ENCODE measurements at places on chromosomes 11 and 22.

DNA sequence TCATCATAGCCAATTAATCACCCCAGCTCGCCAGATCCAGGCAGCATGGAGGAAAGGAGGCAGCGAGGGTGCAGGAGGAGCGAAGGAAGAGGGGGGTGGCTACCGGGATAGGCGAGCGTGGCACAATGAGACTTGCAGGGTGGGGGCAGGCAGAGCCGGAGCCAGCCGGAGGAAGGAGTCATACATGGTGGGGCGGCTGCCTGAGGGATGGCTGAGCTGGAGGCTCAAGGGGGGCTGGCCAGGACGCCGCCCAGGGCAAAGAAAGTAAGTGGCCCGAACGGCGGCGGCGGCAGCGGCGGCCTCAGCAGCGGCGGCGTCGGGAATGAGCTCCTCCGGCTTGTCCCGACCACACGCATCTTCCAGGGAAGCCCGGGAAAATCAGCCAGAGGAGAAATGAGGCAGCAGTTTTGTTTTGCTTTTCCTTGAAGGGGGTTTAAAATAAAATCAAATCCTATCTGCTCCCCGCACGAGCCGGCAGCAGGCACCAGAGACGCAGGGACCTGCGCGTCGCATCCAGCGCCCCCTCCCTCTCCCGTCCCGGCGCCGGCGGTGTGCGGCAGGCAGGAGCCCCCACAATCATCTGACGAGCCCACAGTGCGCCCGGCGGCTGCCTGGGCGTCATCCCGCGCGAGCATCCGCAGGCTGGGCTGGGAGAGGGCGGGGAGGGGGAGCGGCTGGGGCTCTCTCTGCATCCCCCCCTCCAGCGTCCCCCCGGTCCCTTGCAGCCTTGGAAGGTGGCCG is 263.6 kb downstream of the CTTN start:
- H3K27ac ChIP-seq = no peak overlapping the region
- DNase-seq = no peak
- no peaks in the 10 kb centered on the region for H3K36me3 ChIP-seq
- H3K4me1 ChIP-seq = no peaks in the 10 kb centered on the region

GRCh38 chr11:117222991-117223740 is 8.7 kb downstream of the PCSK7 start:
- no peaks in the 10 kb centered on the region for H3K27me3 ChIP-seq
- H3K4me3 ChIP-seq = no peak overlapping the region
- no peak for DNase-seq
- peaks cover 27% of the 10 kb centered on the region for H3K36me3 ChIP-seq
- H3K4me1 ChIP-seq = peaks cover 11% of the 10 kb centered on the region
- no peak overlapping the region for H3K27ac ChIP-seq

- peak overlapping the region; percentile 97 for H3K4me3 ChIP-seq
- DNase-seq = no peak
- H3K36me3 ChIP-seq = peaks cover 8% of the 10 kb centered on the region
- H3K27ac ChIP-seq = peak overlapping the region; percentile 93
- peaks cover 34% of the 10 kb centered on the region for H3K4me1 ChIP-seq
- no peaks in the 10 kb centered on the region for H3K27me3 ChIP-seq
Measured at GRCh38 chr11:68270196-68271022, 1.4 kb downstream of the C11orf24 start.

GRCh38 chr22:30233582-30233981 is 13.0 kb downstream of the LIF start:
- peaks cover 1% of the 10 kb centered on the region for H3K36me3 ChIP-seq
- peaks cover 13% of the 10 kb centered on the region for H3K4me1 ChIP-seq
- H3K27ac ChIP-seq = no peak overlapping the region
- H3K4me3 ChIP-seq = no peak overlapping the region
- DNase-seq = no peak

DNA sequence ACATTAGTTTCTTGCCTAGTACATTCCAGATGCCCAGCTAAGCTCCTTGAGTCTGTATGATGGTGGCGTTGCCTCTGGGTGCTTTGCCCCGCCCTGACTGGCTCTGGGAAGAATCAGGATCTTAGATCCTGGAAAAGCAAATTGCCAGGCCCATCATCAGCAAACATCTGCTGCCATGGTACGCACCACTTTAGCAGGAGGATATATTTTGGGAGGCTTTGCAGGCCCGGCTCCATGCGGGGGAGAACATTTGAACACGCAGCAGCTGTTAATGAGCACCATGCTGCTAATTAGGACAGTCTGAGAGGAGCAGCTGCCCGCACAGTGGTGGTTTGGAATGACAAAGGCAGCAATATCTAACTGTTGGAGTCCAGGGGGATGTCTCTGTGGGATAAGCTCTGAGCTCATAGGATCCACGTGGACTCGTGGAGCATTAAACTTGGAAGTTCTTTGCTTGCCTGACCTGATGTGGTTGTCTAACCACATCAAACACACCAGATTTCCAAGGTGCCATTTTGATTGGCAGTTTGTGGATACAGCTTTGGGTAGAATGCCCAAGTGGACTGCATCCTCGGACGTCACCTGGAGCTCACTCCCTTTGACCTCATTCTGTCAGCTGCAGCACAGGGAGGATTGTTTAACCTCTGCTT is 217.0 kb upstream of the ZBED5 start:
- no peaks in the 10 kb centered on the region for H3K27me3 ChIP-seq
- DNase-seq = no peak
- H3K27ac ChIP-seq = no peak overlapping the region
- no peak overlapping the region for H3K4me3 ChIP-seq

- no peak for DNase-seq
- no peak overlapping the region for H3K27ac ChIP-seq
- H3K36me3 ChIP-seq = peaks cover 6% of the 10 kb centered on the region
- H3K27me3 ChIP-seq = peaks cover 23% of the 10 kb centered on the region
- peaks cover 13% of the 10 kb centered on the region for H3K4me1 ChIP-seq
Measured at GRCh38 chr11:75425422-75425821, 7.6 kb downstream of the KLHL35 start.

DNA sequence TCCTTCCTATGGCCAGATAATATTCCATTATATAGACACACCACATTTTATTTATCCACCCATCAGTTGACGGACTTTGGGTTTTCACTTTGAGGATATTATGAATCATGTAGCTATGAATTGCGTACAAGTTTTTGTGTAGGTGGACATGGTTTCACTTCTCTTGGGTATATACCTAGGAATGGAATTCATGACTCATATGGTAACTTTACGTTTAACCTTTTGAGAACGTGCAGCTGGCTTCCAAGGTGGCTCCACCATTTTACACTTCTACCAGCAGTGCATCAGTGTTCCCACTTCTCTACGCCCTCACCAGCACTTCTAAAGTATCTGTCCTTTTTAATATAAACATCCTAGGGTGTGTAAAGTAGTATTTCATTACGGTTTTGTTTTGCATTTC is 112.0 kb downstream of the PLEKHA7 start:
- peaks cover 41% of the 10 kb centered on the region for H3K4me1 ChIP-seq
- H3K36me3 ChIP-seq = peaks cover 28% of the 10 kb centered on the region
- no peaks in the 10 kb centered on the region for H3K27me3 ChIP-seq
- peak overlapping the region; percentile 98 for H3K27ac ChIP-seq

DNA sequence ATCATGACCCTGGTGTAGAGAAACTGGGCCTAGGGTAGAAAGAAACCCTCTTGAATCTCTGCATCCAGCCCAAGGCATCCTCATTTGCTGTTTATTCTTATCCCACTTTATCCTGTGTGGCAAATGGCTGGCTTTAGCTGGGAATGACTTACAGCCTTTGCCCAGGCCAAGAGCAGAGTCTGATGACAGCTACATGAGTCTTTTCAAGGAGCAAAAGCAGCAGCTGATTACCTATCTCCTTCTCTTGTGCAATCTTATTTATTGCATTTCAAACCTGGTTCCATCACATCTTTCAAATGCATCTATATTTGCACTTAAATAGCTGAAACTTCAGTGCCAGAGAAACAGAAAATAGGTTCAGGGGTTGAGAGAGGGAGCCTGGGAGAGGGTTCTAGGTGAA is 26.1 kb downstream of the SYT13 start:
- H3K4me1 ChIP-seq = no peaks in the 10 kb centered on the region
- DNase-seq = no peak

GRCh38 chr11:64935359-64936081 is at the start of gene GPHA2:
TSS of gene GPHA2 (minus strand) at chr11:64935893. CDS start at chr11:64935460, 433 bp downstream.
- DNase-seq = no peak
- H3K4me3 ChIP-seq = no peak within 1 kb of the TSS
- H3K36me3 ChIP-seq = no peaks in the 10 kb centered on the region
- H3K27ac ChIP-seq = no peak within 1 kb of the TSS

- no peaks in the 10 kb centered on the region for H3K27me3 ChIP-seq
- peak; percentile 58 for DNase-seq
- peaks cover 63% of the 10 kb centered on the region for H3K4me1 ChIP-seq
- H3K36me3 ChIP-seq = peaks cover 37% of the 10 kb centered on the region
Measured at GRCh38 chr11:61967924-61968757, 707 bp upstream of the FTH1 start.

DNA sequence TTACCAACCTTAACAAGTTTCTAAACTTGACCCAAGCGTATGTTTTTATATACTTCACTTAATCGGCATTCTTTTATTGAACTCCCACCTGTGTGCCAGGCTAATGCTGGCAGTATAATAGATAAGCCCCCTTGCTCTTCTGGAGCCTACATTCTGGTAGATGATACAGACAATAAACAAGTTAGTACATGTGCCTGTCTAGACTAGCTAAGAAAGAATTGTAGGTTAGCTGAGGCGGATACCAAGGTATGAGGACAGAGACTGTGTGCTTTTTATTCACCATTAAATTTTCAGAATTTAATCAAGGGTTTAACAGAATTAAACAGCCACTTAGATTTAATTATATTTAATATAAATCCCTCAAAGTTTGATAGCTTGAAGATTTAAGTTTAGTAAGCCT is 45.7 kb downstream of the TTC17 start:
- DNase-seq = no peak
- no peak overlapping the region for H3K27ac ChIP-seq
- peaks cover 45% of the 10 kb centered on the region for H3K36me3 ChIP-seq
- peaks cover 10% of the 10 kb centered on the region for H3K4me1 ChIP-seq

DNA sequence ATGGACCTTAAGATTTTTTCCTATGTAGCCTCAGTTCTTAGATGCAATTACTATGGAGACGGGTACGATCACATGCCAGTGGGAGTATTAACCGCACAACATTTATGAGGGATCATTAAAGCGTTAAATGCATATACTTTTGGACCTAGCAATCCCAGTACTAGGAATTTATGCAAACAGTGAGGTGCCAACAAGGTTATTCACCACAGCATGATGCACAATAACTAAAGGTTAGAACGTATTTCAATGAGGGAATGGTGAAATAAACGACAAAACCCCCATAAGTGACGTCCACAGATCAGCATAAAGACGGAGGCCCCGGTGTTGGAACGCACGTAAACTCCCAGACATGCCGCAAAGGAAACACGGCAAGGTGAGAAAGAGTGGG is 539 bp downstream of the SIRT3 start:
- DNase-seq = no peak
- no peaks in the 10 kb centered on the region for H3K27me3 ChIP-seq
- peak overlapping the region; percentile 91 for H3K27ac ChIP-seq
- H3K4me1 ChIP-seq = peaks cover 37% of the 10 kb centered on the region
- peaks cover 19% of the 10 kb centered on the region for H3K36me3 ChIP-seq

DNA sequence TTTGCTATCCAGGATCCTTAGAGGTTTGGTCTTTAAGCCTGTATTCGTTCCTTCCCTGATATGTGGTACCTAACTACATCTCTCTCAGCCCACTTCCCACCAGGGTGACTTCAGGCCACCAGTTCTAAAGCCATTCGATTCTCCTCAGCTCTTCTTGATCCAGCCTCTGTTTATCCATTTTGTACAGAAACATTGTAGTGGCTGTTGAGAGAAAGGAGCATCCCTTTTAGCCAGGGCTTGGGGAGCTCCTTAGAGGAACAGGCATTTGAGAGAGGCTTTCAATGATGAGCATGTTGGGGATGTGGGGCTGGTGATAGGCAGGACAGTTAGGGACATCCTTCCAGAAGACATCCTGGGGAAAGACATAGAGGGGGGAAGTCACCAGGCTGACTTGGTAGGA is 17.9 kb downstream of the UBE2L3 start:
- H3K36me3 ChIP-seq = peaks cover 6% of the 10 kb centered on the region
- no peak for DNase-seq
- no peak overlapping the region for H3K27ac ChIP-seq
- H3K27me3 ChIP-seq = no peaks in the 10 kb centered on the region
- H3K4me1 ChIP-seq = peaks cover 37% of the 10 kb centered on the region

DNA sequence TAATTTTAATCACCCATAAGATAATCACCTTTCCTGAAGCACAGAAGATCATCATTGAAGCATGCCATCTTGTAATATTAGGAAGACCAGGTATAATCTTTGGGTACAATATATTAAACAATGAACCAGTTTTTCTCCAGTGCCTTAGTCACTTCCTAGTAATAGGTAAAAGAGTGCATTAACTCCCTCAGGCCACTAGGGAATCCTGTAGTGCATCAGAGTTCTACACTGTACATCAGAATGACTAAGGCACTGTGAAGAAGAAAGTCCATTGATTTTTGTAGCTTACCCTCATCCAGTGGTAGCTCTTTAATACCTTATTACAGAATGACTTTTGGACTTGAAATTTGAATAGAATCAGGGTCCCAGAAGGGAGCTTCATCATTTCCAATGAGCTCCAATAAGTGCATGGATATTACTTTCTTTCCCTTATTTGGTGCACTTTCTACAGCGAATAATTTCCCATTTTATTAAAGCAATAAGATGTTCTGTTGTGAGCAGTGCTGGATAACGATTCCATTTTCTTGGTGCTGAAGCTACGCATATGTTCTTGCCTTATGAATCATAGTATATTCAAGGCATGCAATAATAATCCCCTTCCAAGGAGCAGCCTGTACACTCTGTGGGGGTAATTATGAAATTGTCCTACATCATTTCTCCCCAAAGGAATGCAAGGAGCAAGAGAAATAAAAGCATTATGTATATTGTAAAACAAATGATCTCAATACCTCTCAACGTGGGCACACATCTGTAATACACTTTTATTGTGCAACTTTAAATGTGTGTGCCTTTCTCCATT is 4.7 kb downstream of the C11orf87 start:
- peaks cover 36% of the 10 kb centered on the region for H3K27me3 ChIP-seq
- H3K4me3 ChIP-seq = no peak overlapping the region
- no peaks in the 10 kb centered on the region for H3K4me1 ChIP-seq

GRCh38 chr22:37752189-37753087 is 55.3 kb upstream of the GCAT start:
- no peak overlapping the region for H3K4me3 ChIP-seq
- H3K4me1 ChIP-seq = peaks cover 12% of the 10 kb centered on the region
- H3K36me3 ChIP-seq = peaks cover 4% of the 10 kb centered on the region
- no peaks in the 10 kb centered on the region for H3K27me3 ChIP-seq
- no peak overlapping the region for H3K27ac ChIP-seq
- no peak for DNase-seq

GRCh38 chr22:36757668-36758211 is 18.2 kb downstream of the IFT27 start:
- H3K4me1 ChIP-seq = no peaks in the 10 kb centered on the region
- peaks cover 2% of the 10 kb centered on the region for H3K36me3 ChIP-seq
- peaks cover 8% of the 10 kb centered on the region for H3K27me3 ChIP-seq
- DNase-seq = peak; percentile 72

- no peak overlapping the region for H3K4me3 ChIP-seq
- H3K36me3 ChIP-seq = peaks cover 3% of the 10 kb centered on the region
- no peak for DNase-seq
- H3K27ac ChIP-seq = no peak overlapping the region
- H3K27me3 ChIP-seq = peaks cover 12% of the 10 kb centered on the region
- peaks cover 4% of the 10 kb centered on the region for H3K4me1 ChIP-seq
Measured at GRCh38 chr11:61870541-61871031, 20.8 kb downstream of the FADS3 start.

Measured in activated naive CD8-positive, alpha-beta T cell treated with anti-CD3 and anti-CD28 coated beads for 36 hours (primary cell).